Endothelial cell of umbilical vein (primary cell): ENCODE measurements at places on chromosomes 12 and 14. TPM values are rescaled to one million over a fixed set of nuclear protein-coding genes. Genes with fewer than 3 reads are reported as not detected.

GRCh38 chr12:111454716-111455447 is 49.2 kb downstream of the SH2B3 start:
- no peaks in the 10 kb centered on the region for H3K27me3 ChIP-seq
- H3K27ac ChIP-seq = no peak overlapping the region
- H3K36me3 ChIP-seq = peaks cover 40% of the 10 kb centered on the region

DNA sequence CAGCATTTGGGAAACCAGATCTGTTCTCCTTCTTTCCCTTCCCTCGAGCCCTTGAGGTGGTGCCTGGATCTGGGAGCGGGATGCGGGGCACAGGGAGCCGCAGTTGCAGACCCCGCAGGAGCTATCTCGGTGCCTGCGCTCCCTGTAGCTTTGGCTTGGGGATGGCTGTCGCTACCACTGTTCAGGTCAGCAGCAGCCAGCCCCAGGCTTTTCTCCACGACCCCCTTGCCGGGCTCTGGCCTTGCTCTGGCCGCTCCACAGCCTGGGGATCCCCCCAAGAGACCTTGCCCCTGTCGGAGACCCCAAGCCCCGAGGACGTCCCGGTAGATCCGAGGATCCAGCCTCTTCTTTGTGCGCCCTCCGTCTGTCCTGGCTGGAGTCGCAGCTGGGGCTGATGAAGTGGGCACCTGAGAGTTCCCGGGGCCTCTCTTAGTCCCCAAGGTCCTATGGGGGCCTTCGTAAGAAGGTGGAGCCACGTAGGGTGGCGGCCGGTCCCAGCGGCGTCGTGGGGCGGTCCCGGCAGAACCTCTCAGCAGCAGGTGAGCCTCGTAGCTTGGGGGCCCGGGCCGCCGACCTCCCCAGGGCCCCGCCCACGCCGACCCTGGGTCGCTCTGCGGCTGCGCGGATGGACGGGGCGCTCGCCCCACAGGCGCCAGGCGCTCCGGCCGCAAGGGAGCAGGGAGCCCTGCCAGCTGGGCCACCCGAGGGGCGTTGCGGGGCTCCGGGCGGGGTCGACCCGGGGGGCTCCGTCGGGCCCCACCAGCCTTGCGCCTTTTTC is 1.3 kb downstream of the DDN start:
- H3K4me3 ChIP-seq = peak overlapping the region; percentile 26
- H3K36me3 ChIP-seq = peaks cover 8% of the 10 kb centered on the region
- H3K27me3 ChIP-seq = peaks cover 17% of the 10 kb centered on the region
- no peak for DNase-seq
- H3K4me1 ChIP-seq = peaks cover 11% of the 10 kb centered on the region

- H3K4me1 ChIP-seq = no peaks in the 10 kb centered on the region
- DNase-seq = no peak
- no peaks in the 10 kb centered on the region for H3K36me3 ChIP-seq
- H3K27me3 ChIP-seq = no peaks in the 10 kb centered on the region
- no peak overlapping the region for H3K27ac ChIP-seq
These were observed 19.1 kb upstream of the DGLUCY start for GRCh38 chr14:91094772-91095171.

GRCh38 chr12:7375145-7375543 is 68.8 kb downstream of the CD163L1 start:
- H3K36me3 ChIP-seq = no peaks in the 10 kb centered on the region
- no peak for DNase-seq
- H3K4me3 ChIP-seq = no peak overlapping the region
- H3K4me1 ChIP-seq = no peaks in the 10 kb centered on the region

- no peak for DNase-seq
- no peaks in the 10 kb centered on the region for H3K36me3 ChIP-seq
- H3K27me3 ChIP-seq = no peaks in the 10 kb centered on the region
These were observed 55.8 kb downstream of the TPCN1 start for GRCh38 chr12:113276946-113277500.

- peak; percentile 58 for DNase-seq
- H3K36me3 ChIP-seq = no peaks in the 10 kb centered on the region
- H3K4me1 ChIP-seq = no peaks in the 10 kb centered on the region
- H3K27me3 ChIP-seq = no peaks in the 10 kb centered on the region
These were observed 16.3 kb downstream of the SCARB1 start for GRCh38 chr12:124847113-124848074.

GRCh38 chr12:38633511-38633910 is 271.9 kb downstream of the CPNE8 start:
- no peaks in the 10 kb centered on the region for H3K27me3 ChIP-seq
- DNase-seq = no peak
- H3K27ac ChIP-seq = no peak overlapping the region
- no peak overlapping the region for H3K4me3 ChIP-seq

DNA sequence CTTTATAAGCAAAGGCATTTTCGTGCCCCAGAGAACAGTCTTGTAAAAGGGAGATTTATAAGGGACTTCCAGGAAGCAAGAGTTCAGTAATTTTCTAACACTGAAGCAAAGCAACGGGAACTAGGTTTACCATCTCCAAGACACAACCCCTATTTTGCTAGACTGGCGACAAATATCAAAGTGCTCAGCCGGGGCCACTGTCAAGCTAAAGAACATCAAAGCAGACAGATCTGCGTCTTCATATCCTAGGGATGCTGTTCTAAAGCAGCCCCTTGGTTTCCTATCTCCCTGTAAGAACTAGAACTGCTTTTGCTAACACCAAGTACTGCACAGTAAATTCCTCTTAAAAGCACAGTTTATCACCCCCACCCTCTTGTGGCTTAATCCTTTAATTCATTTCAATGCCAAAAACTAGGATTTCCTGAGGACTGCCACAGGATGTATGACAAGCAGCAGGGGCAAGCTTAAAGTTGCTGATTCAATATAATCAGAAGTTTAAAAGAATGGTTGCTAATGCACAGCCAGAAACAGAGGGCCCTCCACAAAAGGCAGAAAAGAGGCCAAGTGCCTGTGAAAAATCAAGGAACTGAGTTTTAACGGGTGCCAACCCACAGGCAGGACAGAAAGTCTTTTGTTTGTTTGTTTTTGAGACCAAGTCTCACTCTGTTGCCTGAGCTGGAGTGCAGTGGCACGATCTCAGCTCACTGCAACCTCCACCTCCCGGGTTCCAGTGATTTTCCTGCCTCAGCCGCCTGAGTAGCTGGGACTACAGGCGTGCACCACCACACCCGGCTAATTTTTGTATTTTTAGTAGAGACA is 44.0 kb upstream of the ISM2 start:
- no peaks in the 10 kb centered on the region for H3K27me3 ChIP-seq
- peak overlapping the region; percentile 79 for H3K27ac ChIP-seq
- H3K4me1 ChIP-seq = peaks cover 34% of the 10 kb centered on the region
- H3K4me3 ChIP-seq = peak overlapping the region; percentile 47

DNA sequence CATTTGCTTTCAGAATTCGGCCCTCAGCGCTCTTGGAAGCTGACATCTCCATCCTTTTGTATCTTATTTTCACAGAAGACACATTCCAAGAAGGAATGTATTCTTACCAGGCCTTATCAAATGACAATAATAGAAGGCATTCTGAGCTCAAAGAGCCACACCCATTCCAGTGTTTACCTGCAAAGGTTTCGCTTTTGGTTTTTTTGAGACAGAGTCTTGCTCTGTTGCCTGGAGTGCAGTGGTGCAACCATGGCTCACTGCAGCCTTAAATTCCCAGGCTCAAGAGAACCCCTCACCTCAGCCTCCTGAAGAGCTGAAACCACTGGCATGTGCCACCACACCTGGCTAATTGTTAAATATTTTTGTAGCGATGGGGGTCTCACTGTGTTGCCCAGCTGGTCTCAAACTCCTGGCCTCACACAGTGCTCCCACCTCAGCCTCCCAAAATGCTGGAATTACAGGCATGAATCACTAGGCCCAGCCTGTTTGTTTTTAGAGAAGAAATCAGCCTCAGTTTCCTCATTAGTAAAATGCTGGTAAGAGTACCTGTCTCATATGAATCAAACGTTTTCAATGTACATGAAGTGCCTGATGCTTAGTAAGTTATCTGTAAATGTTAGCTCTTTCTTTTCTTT is 69.2 kb downstream of the SLC6A12 start:
- DNase-seq = no peak
- no peaks in the 10 kb centered on the region for H3K4me1 ChIP-seq
- no peak overlapping the region for H3K4me3 ChIP-seq
- H3K36me3 ChIP-seq = no peaks in the 10 kb centered on the region
- H3K27me3 ChIP-seq = peaks cover 18% of the 10 kb centered on the region
- no peak overlapping the region for H3K27ac ChIP-seq

Gene PRH2
- not detected in 2 replicates for total RNA-seq

Gene CLEC4C
- not detected in 2 replicates for total RNA-seq

Gene GPRC5D
- total RNA-seq = not detected in 2 replicates

Gene FRMD6
- 92.2 and 97.1 TPM in 2 replicates for total RNA-seq

Gene CDC42BPB
- total RNA-seq = 131 and 136 TPM in 2 replicates

Gene SALL2
- total RNA-seq = 4.6 and 6.8 TPM in 2 replicates
